Activated T-cell treated with anti-CD3 and anti-CD28 coated beads, Interleukin-2, amount 50 U/mL, for 72 hours (primary cell): ENCODE measurements at places on chromosomes 3 and 15. TPM values are rescaled to one million over a fixed set of nuclear protein-coding genes. Genes with fewer than 3 reads are reported as not detected.

DNA sequence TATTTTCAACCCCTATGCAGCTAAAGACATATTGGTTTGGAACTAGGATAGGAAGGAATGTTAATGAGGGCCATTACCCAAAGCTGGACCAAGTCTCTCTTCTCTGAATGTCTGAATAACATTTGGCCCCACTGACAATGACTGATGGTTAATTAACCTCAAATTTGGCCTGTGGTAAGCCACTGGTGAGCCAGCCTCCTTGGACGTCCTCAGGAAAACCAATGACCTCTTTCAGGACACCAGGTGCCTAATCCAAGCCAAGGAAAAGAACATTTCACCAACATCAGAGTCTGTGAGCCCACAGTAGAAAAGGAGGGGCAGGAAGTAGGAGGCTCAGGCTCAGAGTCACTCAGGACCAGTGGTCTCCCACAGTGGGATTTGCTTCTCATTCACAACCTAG lies 56.4 kb upstream of the ETV5 start:
- H3K27me3 ChIP-seq = peaks cover 56% of the 10 kb centered on the region
- DNase-seq = no peak
- H3K4me1 ChIP-seq = no peaks in the 10 kb centered on the region

LRRC49 gene
- total RNA-seq = 2.2 TPM

C3orf20 gene
- total RNA-seq = 1.1 TPM

DNA sequence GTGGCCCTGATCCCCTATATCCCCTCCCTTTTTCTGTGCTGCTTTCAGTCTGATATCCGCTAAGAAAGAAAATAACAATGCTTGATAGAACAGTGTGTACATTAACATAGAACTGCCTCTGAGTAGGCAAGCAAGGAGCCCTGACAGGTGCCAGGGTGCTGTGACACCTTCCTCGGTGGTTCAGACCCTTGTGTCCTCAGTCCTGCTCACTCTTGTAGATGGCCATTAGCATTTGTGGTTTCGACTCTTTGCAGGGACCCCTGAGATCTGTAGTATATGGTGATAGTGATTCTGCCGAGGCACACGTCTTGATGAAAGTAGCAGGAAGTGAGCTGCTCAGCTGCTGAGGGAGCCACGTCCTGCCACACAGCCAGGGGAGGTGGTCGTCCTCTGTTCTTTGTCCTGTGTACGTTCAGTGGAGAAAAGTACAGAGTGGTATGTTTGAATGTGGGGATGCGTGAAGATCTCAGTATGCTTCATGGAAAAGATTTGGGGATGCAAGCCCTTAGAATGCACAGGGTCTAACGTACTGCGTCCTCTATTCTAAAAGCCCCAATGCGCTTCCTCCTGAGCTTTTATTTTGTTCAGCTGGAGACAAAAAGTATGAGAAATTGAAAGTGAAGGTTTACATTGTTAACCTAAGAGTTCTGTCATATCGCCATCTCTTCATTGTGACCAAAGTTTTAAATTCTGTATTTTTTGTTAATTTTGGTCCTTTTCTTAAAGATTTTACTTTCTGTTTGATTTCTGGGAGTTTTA lies 35.4 kb downstream of the PXYLP1 start:
- H3K36me3 ChIP-seq = no peaks in the 10 kb centered on the region
- H3K27ac ChIP-seq = peak overlapping the region; percentile 85
- H3K27me3 ChIP-seq = no peaks in the 10 kb centered on the region
- peak overlapping the region; percentile 79 for H3K4me3 ChIP-seq
- H3K4me1 ChIP-seq = peaks cover 50% of the 10 kb centered on the region

GRCh38 chr3:133167340-133168024 lies 129.3 kb downstream of the TMEM108 start:
- H3K4me3 ChIP-seq = no peak overlapping the region
- H3K36me3 ChIP-seq = no peaks in the 10 kb centered on the region
- DNase-seq = no peak
- peaks cover 9% of the 10 kb centered on the region for H3K27me3 ChIP-seq
- no peaks in the 10 kb centered on the region for H3K4me1 ChIP-seq

- no peak overlapping the region for H3K27ac ChIP-seq
- H3K36me3 ChIP-seq = no peaks in the 10 kb centered on the region
- no peak overlapping the region for H3K4me3 ChIP-seq
- peaks cover 12% of the 10 kb centered on the region for H3K4me1 ChIP-seq
- no peak for DNase-seq
These were observed 64.0 kb upstream of the DGKG start for GRCh38 chr3:186425788-186426730.

GRCh38 chr15:48582452-48583247 lies 62.9 kb downstream of the FBN1 start:
- H3K4me3 ChIP-seq = no peak overlapping the region
- H3K27ac ChIP-seq = no peak overlapping the region
- H3K27me3 ChIP-seq = no peaks in the 10 kb centered on the region
- DNase-seq = no peak
- H3K36me3 ChIP-seq = no peaks in the 10 kb centered on the region

GRCh38 chr15:29003840-29004233 lies 118.1 kb downstream of the APBA2 start:
- H3K36me3 ChIP-seq = peaks cover 7% of the 10 kb centered on the region
- H3K4me1 ChIP-seq = peaks cover 10% of the 10 kb centered on the region
- no peak for DNase-seq
- no peak overlapping the region for H3K27ac ChIP-seq
- no peak overlapping the region for H3K4me3 ChIP-seq

FAM174B gene
- total RNA-seq = 9.9 TPM

NEO1 gene
- 7.0 TPM for total RNA-seq

CYP1A1 gene
- total RNA-seq = 3.4 TPM

SSUH2 gene
- total RNA-seq = 0.49 TPM

DNA sequence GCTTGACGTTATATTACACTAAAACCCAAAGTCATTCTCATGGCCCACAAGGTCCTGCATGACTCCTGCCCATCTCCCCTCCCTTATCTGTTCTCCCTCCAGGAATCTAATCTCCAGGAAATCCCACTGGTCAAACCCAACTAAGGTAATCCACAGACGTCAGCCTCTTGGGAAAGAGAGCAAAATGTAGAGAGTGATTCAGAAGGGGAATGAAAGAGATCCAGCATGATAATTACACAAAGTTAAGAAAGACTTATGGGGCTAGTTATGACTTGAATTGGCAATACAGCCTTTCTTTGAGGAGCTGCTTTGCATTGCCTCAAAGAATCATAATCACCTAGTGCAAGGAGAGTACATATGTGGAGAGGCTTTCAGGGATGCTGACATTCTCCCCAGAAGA lies 137.8 kb upstream of the MYRIP start:
- peaks cover 8% of the 10 kb centered on the region for H3K27me3 ChIP-seq
- DNase-seq = no peak
- no peaks in the 10 kb centered on the region for H3K4me1 ChIP-seq
- H3K4me3 ChIP-seq = no peak overlapping the region
- H3K36me3 ChIP-seq = no peaks in the 10 kb centered on the region
- no peak overlapping the region for H3K27ac ChIP-seq

STRIT1 gene
- not detected for total RNA-seq

- no peak overlapping the region for H3K27ac ChIP-seq
- DNase-seq = no peak
- no peaks in the 10 kb centered on the region for H3K36me3 ChIP-seq
- no peaks in the 10 kb centered on the region for H3K4me1 ChIP-seq
- no peak overlapping the region for H3K4me3 ChIP-seq
- H3K27me3 ChIP-seq = peaks cover 20% of the 10 kb centered on the region
These were observed 221.2 kb upstream of the LINGO1 start for GRCh38 chr15:77853910-77854309.

- H3K4me3 ChIP-seq = no peak overlapping the region
- DNase-seq = no peak
- no peak overlapping the region for H3K27ac ChIP-seq
- H3K4me1 ChIP-seq = no peaks in the 10 kb centered on the region
- peaks cover 32% of the 10 kb centered on the region for H3K27me3 ChIP-seq
- H3K36me3 ChIP-seq = no peaks in the 10 kb centered on the region
These were observed 30.5 kb upstream of the NOX5 start for GRCh38 chr15:68983961-68984481.

- H3K4me3 ChIP-seq = no peak overlapping the region
- H3K4me1 ChIP-seq = no peaks in the 10 kb centered on the region
- H3K27ac ChIP-seq = no peak overlapping the region
- DNase-seq = no peak
These were observed 203.6 kb upstream of the MDFIC2 start for GRCh38 chr3:70516076-70516475.

ERC2 gene
- total RNA-seq = 0.19 TPM

CCDC9B gene
- 1.0 TPM for total RNA-seq

DNA sequence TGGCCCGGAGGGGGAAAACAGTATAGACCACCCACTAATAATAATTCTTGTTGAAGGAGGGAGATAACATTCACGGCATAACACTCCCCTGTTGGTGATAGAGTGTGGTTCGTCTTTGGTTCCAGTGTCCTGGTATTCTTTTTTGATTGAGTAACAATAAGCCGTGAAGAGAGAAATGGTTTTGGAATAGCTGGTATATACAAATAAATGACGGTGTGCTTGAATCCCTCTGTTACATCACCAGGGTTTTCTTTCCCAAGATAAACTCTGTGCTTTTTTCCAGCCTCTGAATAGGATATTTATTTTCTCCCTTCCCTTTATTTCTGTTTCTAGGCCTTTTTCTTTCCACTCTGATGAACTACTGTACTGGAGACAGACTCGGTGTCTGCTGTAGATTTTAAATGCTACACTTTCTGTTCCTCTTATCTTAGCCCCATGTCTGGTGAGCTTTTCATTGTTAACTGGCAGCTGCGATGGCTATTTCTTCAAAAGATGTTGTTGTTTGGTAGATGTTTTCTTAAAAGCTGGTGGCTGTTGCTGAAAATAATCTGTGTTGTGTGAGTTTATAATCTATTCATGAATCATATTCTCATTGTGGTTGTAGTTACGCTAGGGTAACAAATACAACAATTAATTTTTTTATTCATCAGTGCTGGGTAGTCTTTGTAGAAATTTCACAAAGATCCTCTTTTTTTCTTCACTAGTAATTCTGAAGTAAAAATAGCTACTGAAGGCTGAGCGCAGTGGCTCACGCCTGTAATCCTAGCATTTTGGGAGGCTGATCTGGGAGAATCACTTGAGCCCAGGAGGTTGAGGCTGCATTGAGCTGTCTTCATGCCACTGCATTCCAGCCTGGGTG lies 15.5 kb upstream of the SCAANT1 start:
- no peak for DNase-seq
- no peak overlapping the region for H3K27ac ChIP-seq
- no peak overlapping the region for H3K4me3 ChIP-seq
- no peaks in the 10 kb centered on the region for H3K27me3 ChIP-seq
- peaks cover 26% of the 10 kb centered on the region for H3K36me3 ChIP-seq

GRCh38 chr3:107446706-107447105 lies 69.5 kb downstream of the CCDC54 start:
- H3K27ac ChIP-seq = no peak overlapping the region
- no peak overlapping the region for H3K4me3 ChIP-seq
- H3K27me3 ChIP-seq = no peaks in the 10 kb centered on the region
- no peak for DNase-seq

- peaks cover 16% of the 10 kb centered on the region for H3K4me1 ChIP-seq
- peaks cover 65% of the 10 kb centered on the region for H3K27me3 ChIP-seq
- H3K27ac ChIP-seq = no peak overlapping the region
- H3K4me3 ChIP-seq = peak overlapping the region; percentile 36
- DNase-seq = no peak
These were observed 12.7 kb upstream of the TOPBP1 start for GRCh38 chr3:133674290-133674919.

GRCh38 chr3:141825216-141826011 lies 51.0 kb upstream of the ATP1B3 start:
- H3K27ac ChIP-seq = no peak overlapping the region
- no peaks in the 10 kb centered on the region for H3K36me3 ChIP-seq
- H3K4me3 ChIP-seq = no peak overlapping the region
- DNase-seq = no peak
- no peaks in the 10 kb centered on the region for H3K27me3 ChIP-seq

ATXN7 gene
- total RNA-seq = 49.9 TPM

DNA sequence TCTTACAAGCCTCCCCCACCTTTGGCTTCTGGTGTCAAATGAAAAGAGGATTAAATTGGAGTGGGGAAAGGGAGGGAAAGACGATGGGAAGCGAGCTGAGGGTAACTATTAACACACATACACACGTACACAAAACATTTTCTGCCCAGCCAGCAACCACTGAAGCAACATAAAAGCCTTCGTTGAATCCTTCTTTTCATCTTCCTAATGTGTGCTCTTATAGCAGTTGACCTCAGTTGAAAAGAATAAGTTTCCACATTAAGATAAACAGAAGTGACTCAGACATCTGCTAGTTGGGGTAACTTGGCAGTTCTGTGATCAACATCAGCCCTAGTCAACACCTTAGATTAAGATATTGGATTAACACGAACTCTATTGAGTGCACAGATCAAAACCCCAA lies 558.5 kb downstream of the MECOM start:
- no peak overlapping the region for H3K4me3 ChIP-seq
- H3K36me3 ChIP-seq = no peaks in the 10 kb centered on the region
- H3K27ac ChIP-seq = no peak overlapping the region
- no peaks in the 10 kb centered on the region for H3K4me1 ChIP-seq

ECT2 gene
- total RNA-seq = 46.3 TPM

GRCh38 chr15:89119489-89120478 lies 31.5 kb downstream of the ABHD2 start:
- no peaks in the 10 kb centered on the region for H3K27me3 ChIP-seq
- H3K4me3 ChIP-seq = peak overlapping the region; percentile 29
- H3K4me1 ChIP-seq = peaks cover 5% of the 10 kb centered on the region

DNA sequence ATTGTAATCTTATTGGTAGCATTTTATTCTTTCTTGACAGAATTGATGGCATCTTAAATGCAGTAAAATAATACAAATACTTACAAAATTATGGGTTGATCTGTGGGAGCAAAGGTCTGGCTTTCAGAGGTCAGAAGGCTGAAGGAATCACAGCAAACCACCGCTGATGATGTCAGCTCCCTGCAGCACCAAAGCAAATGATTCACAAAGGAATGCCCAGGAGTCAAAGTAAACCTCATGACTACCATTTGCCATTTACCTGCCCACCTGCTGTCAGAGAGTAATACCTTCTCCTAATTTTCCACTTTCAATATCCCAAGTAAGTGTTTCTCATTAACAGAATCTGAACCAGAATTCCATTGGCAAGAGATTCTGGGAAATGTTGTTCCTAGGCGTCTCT lies 46.1 kb downstream of the CPA3 start:
- no peak for DNase-seq
- peaks cover 15% of the 10 kb centered on the region for H3K27me3 ChIP-seq
- H3K36me3 ChIP-seq = no peaks in the 10 kb centered on the region
- H3K4me3 ChIP-seq = no peak overlapping the region
- no peaks in the 10 kb centered on the region for H3K4me1 ChIP-seq

GRCh38 chr3:197165890-197166289 lies 132.5 kb downstream of the DLG1 start:
- no peak overlapping the region for H3K27ac ChIP-seq
- no peaks in the 10 kb centered on the region for H3K4me1 ChIP-seq
- no peaks in the 10 kb centered on the region for H3K27me3 ChIP-seq
- DNase-seq = no peak
- H3K36me3 ChIP-seq = peaks cover 2% of the 10 kb centered on the region

THAP10 gene
- total RNA-seq = 0.62 TPM

LINGO1 gene
- total RNA-seq = not detected

GRCh38 chr15:70353606-70354345 lies 256.1 kb upstream of the TLE3 start:
- H3K27ac ChIP-seq = no peak overlapping the region
- H3K4me3 ChIP-seq = no peak overlapping the region
- no peaks in the 10 kb centered on the region for H3K4me1 ChIP-seq
- DNase-seq = no peak
- H3K27me3 ChIP-seq = peaks cover 35% of the 10 kb centered on the region
